WERI-Rb-1 (cell line): ENCODE measurements at places on chromosomes 1 and 21.
A peak's percentile ranks its signal among the peaks of the same experiment; 100 is the strongest.

- no peak for DNase-seq
These were observed 96.6 kb downstream of the PTPN14 start for GRCh38 chr1:214454569-214455396.

DNA sequence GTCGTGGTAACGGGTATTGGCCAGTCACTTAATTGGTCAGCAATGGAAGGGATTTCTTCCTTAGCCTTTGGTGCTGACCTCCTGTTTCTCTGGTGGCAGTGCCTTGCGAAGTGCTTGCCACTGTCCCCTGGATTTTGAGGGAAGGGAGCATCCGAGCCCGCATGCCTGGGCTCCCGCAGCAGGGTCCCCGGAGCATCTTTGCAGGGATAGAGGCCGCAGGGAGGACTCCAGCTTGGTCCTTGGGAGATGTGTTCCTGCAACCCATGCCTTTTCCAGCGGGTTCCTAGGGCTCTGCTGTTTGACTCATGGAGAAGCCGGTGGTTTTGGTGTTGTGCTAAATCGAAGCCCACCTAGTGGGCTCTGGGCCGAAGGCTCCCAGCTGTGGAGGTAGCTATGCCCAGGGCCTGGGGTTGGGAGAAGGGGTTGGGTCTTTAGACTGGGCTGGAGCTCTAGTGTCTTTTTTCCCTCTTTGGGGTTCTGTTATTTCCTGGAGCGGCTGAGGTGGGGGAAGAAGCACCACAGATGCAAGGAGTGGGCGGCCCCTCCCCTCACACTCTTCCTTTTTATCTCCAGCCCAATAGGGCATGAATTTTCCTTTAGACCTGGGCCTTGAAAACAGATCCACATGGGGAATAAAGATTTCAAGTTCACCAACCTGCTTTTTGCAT is 39.0 kb downstream of the PIK3CD start:
- no peak for DNase-seq

DNA sequence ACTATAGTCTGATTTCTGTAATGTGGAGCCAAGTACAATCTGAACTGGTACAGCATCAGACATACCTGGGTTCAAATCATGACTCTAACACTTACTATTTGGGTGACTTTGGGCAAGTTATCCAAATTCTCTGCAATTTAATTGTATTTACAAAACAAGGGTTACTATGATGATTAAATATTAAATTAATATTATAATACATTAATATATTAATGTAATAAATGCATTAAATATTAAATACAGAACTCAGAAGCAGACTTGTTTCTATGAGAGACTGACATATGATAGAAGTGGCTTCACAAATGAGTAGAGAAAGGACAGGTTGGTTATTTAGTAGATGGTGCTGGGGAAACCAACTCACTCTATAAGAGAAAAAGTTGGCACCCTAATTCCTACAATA is 27.3 kb upstream of the OTUD3 start:
- DNase-seq: no peak

DNA sequence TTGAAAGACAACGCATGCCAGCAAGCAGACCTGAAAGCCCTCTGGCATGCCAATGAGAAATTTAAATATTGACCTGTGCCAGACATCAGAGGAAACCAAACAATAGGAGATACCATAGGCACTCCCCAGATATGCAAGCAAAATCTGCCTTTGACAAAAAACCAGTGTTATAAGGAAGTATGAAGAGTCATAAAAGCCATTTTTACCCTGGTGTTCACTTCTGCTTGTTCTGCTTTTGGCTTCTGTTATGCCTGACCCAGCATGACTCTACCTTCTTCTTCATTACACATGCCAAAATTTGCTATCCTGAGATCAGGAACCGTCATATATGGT is 26.4 kb downstream of the NPHS2 start:
- DNase-seq: no peak

- DNase-seq: no peak
These were observed 346.2 kb upstream of the LRRC7 start for GRCh38 chr1:69221524-69221923.

DNA sequence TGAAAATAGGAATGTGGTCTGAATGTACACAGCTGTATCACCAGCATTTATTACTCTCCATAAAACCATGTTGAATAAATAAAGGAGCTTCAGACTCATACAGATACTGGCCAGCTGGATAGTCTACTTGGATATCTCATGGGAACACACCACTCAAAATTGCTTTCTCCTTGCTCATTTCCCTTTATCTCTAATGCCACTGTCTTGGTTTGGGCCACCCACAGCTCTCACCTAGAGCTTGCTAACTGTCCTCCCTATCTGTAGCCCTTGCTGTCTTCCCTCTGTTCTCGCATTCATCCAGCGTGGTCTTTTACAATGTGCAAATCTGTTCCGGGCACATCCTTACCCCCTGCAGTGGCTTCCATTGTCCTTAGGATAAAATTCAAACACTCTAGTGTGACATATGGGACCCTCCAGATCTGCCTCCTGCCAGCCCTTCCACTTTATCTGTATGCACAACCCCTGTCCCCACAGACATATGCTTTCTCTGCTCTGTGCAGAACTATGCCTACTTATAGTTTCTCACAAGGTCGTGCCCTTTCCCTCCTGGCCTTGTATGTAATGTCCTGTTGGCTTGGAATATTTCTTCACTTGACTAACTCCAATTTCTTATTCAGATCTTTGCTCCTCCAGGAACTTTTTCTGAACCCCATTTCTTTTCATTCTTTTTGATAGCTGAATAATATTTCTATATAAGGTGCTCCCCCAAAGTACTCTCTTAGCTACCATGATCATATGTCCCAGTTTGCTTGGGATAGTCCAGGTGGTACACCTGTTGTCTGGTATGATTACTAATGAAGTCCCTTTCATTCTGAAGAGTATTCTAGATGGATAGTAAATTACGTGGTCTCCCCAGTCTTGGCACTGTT is 2.9 kb downstream of the FLVCR1 start:
- no peak for DNase-seq

DNA sequence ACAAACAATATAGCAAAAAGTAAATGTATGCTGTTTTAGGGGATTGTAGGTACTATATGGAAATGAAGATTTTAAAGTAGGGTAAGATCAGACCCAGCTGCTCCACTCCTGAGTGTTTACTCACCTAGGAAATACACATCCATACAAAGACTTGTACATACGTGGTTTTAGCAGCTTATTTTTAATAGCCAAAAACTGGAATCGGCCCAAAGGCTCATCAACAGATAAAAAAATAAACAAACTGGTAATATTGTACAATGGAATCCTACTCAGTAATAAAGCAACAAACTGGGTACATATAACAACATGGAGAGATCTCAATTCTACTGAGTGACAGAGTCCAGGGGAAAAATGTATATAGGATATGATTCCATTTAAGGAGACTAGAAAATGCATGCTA is 179.2 kb upstream of the TMEM51 start:
- no peak for DNase-seq

- no peak for DNase-seq
These were observed 16.1 kb downstream of the SMYD2 start for GRCh38 chr1:214296860-214297745.

GRCh38 chr1:51305371-51305823 is 25.0 kb downstream of the TTC39A start:
- peak; percentile 78 for DNase-seq

DNA sequence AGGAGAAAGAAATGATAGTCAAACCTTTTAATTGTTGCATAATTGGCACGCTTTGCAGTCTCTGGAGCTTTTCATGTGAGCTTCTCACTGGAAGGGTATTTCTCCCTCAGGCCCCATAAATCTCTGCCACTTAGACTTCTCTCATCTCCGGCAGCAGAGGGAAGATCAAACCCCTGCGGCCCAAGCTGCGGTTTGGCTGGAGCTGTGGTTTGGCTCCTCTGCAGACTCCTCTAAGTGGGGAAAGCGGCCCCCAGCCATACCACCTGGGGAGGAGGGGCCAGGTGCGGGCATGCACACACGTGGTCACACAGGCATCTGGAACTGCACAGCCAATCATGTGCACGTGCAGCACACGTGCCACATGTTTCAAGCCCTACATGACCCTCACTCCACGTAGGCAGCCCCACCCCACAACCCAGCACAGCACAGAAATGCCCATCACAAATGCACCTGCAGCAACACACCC is 58.3 kb downstream of the UBE2T start:
- DNase-seq: no peak

DNA sequence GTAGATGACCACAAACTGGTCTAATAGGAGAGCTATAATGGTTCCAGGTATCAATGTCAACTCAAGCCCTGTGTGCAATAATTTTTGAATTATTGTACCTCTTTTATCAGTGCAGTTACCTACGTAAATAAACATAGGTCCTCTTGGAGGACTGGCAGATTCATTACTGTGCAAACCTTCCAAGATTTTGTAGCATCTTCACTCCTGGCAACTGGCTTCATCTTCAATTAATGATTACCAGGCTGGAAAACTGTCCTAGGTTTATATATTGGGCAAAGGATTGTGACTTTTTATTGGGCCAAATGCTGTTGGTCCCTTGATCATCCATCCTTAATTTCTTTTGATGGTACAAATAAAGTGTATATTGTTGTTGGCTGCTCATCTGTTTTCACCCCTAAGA is 35.6 kb downstream of the C4BPA start:
- DNase-seq: no peak

- no peak for DNase-seq
These were observed 10.0 kb downstream of the WNT3A start for GRCh38 chr1:228016653-228017355.

GRCh38 chr1:38568061-38568857 is 291.3 kb downstream of the RRAGC start:
- DNase-seq: no peak

DNA sequence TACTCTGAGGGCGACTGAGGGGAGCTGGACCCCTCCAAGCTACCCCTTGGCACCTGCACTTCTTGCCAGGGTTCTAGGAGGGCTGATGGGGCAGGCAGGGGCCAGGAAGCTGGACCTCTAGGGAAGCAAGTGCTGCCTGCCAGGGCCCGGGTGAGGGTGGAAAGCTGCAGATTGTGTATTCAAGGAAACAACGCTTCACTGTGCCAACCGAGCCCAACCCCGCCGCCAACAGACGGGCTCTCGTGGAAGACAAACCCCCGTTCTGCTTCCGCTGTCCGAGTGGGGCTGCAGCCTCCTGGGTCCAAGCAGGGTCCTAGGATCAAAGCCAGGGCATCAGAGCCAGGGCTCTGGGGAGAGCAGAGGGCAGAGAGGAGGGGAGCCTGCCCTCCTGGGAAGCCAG is 3.2 kb downstream of the EFHD2 start:
- DNase-seq: no peak

DNA sequence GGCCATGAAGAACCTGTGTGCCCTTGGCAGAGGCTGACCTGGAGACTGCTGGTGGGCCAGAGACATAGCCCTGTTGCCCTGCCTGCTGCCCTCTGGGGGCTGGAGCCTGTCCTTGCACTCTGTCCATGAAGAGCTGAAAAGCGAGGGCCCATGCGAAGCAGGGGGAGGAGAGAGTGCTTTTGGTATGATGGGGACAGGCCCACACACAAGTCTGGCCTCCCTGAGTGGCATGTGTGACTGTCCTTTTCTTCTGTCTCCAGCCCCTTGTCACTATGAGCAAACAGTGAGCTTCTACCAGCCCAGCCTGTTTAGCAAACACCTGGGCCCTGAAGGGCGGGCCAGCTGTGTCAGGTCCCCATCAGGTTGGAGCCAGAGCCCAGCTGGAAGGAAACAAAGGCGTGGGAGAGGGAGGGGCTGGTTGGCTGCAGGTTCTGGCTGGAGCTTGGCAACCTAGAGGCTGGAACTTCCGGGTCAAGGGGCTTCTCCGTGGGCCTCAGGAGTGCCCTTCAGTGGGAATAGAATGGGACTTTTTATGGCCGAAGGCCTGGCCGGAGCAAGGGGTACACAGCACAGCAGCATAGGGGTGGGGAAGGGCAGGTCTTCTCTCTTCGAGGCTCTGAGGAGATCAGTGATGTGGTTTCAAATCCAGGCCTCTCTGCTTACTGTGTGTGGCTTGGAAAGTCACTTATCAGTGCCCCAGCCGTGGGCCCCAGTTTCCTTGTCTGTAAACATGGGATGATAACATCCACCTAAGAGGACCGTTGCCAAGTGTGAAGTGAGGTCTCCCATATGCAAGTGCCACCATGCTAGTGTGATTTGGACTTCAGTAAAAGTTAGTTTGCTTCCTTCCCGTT is 14.3 kb downstream of the QSOX1 start:
- peak; percentile 75 for DNase-seq

GRCh38 chr21:29145852-29146453 is 15.5 kb downstream of the MAP3K7CL start:
- DNase-seq: no peak

DNA sequence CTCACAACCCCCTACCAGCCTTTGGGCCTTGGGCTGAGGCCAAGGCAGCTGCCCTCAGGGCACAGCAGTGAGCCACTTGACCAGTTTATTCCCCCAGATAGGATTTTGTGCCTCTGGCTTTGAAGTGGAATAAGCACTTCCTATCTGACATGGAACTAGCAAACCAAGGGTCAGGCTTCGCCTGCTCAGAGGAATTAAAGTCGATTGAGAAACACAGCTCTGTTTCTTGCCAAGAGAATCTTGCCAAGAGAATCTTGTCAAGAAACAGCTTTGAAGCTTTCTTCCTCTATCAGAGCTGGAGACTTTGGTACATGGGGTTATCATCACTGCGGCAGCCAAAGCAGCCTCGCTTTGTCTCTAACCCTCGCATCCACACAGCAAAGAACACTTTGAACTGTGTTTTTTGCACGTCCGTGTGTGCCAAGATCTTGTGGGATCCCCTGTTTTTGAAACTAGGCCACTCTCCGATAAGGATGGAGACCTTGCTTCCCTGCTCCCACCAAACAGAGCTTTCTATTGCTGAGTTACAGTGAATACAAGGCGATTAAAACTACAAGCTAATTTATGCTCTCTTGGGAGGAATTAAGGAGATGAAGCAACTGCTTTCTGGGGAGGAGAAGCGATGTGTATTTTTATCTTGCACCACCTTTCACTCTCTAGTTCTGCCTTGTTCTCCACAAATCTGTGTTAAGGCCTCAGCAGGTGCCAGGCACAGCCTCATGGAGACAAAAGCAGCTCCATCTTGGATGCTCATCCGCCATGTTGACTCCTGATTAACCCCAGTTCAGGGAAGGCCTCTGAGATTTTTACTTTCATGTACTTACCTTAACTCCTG is 67.3 kb downstream of the RHOU start:
- DNase-seq: no peak

DNA sequence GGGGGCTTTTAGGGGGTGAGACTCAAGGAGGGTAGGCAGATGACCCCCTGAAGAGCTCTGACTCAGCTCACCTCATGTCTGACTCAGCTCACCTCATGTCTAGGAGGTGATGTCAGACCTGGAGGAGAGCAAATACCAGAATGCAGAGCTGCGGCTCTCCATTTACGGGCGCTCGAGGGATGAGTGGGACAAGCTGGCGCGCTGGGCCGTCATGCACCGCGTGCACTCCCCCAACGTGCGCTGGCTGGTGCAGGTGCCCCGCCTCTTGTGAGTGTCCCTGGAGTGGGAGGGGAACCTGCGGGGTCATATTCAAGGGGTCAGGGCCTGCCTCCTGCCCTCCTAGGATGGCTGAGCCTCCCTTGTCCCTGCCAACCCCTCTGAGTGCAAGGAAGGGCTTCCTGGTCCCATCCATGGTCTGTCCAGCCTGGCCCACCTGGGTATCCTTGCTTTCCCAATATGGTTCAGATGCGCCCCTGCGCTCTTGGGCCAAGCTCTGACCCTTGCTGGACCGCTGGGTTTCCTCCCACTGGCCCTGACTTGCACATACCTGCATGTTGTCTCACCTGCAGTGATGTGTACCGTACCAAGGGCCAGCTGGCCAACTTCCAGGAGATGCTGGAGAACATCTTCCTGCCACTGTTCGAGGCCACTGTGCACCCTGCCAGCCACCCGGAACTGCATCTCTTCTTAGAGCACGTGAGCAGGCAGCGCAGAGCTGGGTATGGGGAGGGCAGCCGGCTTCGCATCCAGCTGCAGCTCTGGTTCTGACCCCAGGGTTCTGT is 9.1 kb downstream of the AMPD2 start:
- DNase-seq: no peak

- no peak for DNase-seq
These were observed 28.5 kb upstream of the EPS8L3 start for GRCh38 chr1:109792056-109792831.
